ENCODE measurements at places on chromosomes 4 and X.

DNA sequence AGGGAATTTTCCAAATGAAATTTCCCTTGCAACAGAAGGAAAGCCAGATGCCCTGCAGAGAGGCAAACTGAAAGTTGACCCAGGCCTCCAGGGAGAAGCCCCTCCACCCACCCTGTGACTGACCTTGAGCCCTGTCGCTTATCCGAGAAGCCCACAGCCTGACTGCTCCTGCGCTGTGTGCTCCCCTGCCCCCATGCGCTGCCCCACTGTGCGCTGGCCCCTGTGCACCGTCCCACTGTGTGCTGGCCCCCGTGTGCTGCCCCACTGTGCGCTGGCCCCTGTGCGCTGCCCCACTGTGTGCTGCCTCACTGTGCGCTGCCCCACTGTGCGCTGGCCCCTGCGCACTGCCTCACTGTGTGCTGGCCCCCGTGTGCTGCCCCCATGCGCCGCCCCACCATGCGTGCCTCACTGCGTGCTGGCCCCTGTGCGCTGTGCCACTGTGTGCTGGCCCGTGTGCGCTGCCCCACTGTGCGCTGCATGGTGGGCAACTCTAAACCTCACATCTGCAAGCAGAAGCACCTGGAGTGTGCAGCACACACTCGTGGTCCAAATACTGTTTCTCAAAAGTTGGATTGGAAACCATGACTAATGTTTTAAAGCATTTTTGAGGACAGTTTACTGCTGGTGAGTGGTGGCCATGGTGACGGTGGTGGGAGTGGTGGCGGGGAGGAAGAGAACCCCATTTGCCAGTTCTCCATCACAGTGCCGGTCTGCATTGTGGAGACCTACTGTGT lies 8.3 kb upstream of the GRPEL1 start:
- no peaks in the 10 kb centered on the region for H3K27me3 ChIP-seq
- H3K36me3 ChIP-seq, result no peaks in the 10 kb centered on the region
- no peaks in the 10 kb centered on the region for H3K4me1 ChIP-seq
- no peak overlapping the region for H3K4me3 ChIP-seq
- peak; percentile 29 for ATAC-seq

DNA sequence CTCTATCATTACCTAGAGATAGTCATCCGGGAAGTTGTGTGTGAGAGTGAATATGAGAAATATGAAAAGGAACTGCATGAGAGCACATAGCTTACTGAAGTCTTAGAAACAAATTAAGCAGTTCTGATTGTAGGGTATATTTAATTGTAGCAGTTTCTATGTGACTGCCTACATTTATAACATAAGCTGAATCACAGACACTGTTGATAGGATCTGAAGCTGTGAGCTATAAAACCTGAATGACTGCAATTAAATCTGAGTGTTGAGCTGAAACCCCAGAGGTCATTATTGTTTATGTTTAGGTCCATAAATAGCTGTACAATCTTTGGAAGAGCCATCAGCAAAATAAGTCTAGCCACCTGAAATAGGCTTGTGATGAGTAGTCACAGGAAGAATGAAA lies 210.1 kb upstream of the CXCL13 start:
- no peaks in the 10 kb centered on the region for H3K36me3 ChIP-seq
- H3K4me1 ChIP-seq, result no peaks in the 10 kb centered on the region
- H3K27ac ChIP-seq, result no peak overlapping the region
- H3K27me3 ChIP-seq, result peaks cover 13% of the 10 kb centered on the region

- no peaks in the 10 kb centered on the region for H3K36me3 ChIP-seq
- peak within 1 kb of the TSS; percentile 83 for H3K4me3 ChIP-seq
- no peaks in the 10 kb centered on the region for H3K27me3 ChIP-seq
- ATAC-seq, result no peak
- H3K27ac ChIP-seq, result peak within 1 kb of the TSS; percentile 71
Measured at GRCh38 chrX:101659601-101660063, at the start of gene ARMCX2. Gene ARMCX2 (minus strand): TSS chrX:101659850. CDS start chrX:101657588, 2,262 bp downstream.

DNA sequence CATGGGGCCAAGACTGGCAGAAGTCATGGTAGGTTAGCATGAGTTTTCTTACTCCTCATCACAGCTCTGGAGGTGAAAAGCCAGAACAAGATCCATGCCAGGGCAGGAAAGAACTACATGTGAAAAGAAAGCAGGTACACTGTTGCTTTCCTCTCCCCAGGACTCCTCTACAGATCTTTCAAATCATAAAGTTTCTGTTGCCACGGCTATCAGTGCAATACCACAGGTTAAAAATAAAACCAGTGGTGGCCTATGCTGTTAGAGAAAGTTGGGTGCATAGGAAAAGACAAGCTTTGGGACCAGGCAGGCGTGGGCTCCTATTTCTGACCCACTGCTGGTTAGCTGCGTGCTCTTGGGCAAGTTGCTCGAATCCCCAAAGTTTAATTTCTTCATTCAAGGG lies 81.4 kb downstream of the SH3RF1 start:
- no peak overlapping the region for H3K27ac ChIP-seq
- peaks cover 27% of the 10 kb centered on the region for H3K27me3 ChIP-seq
- no peak for ATAC-seq
- H3K4me1 ChIP-seq, result no peaks in the 10 kb centered on the region
- no peak overlapping the region for H3K4me3 ChIP-seq

GRCh38 chr4:144695721-144696120 lies 49.8 kb downstream of the HHIP start:
- no peaks in the 10 kb centered on the region for H3K36me3 ChIP-seq
- ATAC-seq, result no peak
- no peaks in the 10 kb centered on the region for H3K4me1 ChIP-seq
- H3K27me3 ChIP-seq, result no peaks in the 10 kb centered on the region

- H3K4me3 ChIP-seq, result no peak overlapping the region
- no peaks in the 10 kb centered on the region for H3K27me3 ChIP-seq
- H3K4me1 ChIP-seq, result no peaks in the 10 kb centered on the region
Measured at GRCh38 chr4:14046642-14047041, 419.1 kb upstream of the BOD1L1 start.

DNA sequence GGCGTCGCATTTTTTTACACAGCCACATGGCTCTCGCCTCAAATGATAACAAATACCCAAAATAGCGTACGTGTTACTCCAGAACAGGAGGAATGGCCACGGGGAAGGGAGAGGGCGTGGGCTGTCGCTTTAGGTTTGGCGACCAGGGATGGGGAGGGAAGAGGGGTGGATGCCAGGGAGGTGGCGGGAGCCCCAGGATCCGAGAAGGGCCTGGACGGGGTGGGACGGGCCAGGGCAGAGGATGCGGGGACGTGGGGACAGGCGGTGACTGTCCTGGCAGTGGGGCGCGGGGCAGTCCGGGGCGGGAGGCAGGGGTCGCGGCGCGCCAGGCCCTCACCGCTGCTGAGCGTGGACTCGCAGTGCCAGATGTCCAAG lies 631 bp downstream of the TMEM47 start:
- H3K4me3 ChIP-seq, result peak overlapping the region; percentile 33
- H3K27me3 ChIP-seq, result peaks cover 17% of the 10 kb centered on the region
- ATAC-seq, result no peak
- H3K36me3 ChIP-seq, result peaks cover 5% of the 10 kb centered on the region

GRCh38 chr4:10403633-10404445 lies 53.4 kb downstream of the ZNF518B start:
- H3K36me3 ChIP-seq, result no peaks in the 10 kb centered on the region
- H3K4me1 ChIP-seq, result no peaks in the 10 kb centered on the region
- no peak overlapping the region for H3K4me3 ChIP-seq
- peaks cover 3% of the 10 kb centered on the region for H3K27me3 ChIP-seq
- ATAC-seq, result no peak

GRCh38 chr4:48254381-48255071 lies 15.1 kb downstream of the TEC start:
- no peaks in the 10 kb centered on the region for H3K27me3 ChIP-seq
- no peak overlapping the region for H3K27ac ChIP-seq
- ATAC-seq, result no peak
- no peak overlapping the region for H3K4me3 ChIP-seq
- H3K4me1 ChIP-seq, result peaks cover 19% of the 10 kb centered on the region

DNA sequence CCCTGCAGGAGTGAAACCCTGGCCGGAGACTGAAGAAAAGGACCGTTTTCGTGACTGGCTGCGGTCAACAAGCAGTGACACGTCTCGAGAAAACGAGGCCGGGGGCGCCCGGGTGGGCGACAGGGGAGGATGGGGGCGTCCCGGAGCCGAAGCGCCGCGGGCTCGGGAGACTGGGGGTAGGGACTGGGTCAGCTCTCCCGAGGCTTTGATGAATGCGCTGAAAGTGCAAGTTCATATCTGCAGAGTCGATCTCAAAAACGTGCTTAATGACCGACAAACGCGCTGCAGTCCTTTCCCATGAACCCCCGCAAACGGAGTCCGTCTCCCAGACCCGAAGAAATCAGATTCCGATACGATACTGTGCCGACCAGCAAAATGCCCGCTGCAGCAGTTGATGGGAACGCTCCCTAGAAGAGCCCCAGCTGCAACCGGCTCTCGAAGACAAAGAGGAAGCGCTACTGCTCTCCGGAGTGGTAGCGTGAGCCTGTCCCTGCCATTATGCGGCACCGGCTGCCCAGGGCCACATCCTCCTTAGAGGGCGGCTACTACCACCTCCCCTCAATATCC lies 806 bp upstream of the CD99L2 start:
- H3K4me1 ChIP-seq, result peaks cover 5% of the 10 kb centered on the region
- no peaks in the 10 kb centered on the region for H3K36me3 ChIP-seq
- no peak overlapping the region for H3K27ac ChIP-seq
- no peaks in the 10 kb centered on the region for H3K27me3 ChIP-seq
- H3K4me3 ChIP-seq, result peak overlapping the region; percentile 79

DNA sequence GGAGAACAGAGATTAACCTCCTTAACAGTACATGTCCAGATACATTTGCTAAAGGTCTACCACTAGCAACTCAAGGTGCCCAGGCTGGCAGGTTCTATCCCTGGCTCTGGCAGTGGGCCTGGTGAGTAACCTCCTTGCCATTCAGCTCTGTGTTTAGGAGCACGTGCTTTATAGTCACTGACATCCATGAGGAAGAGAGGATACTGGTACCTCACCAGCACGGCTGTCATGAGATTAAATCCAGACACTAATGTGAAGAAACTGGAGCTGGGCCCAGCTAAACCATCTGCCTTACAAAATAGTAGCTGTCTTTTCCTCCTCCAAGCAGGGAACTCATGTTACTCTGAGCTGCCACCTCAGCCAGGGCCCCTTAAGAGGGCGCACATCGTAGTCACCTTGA lies 45.3 kb downstream of the GPRASP3 start:
- H3K4me3 ChIP-seq, result no peak overlapping the region
- H3K27me3 ChIP-seq, result no peaks in the 10 kb centered on the region

DNA sequence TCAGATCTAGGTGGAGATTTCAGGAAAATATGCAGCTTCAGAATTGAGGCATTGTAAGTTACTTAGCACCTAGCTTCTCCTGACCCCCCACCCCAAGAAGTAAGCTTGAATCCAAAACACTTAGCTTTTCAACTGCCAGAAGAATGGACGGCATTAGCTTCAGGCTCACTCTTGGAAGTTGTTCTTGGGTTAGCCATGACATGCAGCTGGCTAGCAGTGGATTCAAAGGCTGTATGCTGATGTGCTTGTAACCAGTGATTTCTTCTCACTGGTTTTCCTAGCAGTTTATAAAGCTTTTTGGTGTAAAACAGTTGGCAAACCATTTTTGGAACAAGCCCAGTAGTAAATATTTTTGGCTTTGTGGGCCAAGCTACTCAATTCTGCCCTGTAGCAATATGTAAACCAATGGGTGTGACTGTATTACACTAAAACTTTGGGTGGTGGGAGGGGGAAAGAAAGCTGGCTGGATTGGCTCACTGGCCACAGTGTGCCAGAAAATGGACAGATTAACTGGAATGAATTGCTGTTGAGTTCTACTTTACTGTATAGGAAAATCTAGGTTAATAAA lies 85.6 kb downstream of the SHROOM2 start:
- peaks cover 22% of the 10 kb centered on the region for H3K27me3 ChIP-seq
- no peak overlapping the region for H3K4me3 ChIP-seq

DNA sequence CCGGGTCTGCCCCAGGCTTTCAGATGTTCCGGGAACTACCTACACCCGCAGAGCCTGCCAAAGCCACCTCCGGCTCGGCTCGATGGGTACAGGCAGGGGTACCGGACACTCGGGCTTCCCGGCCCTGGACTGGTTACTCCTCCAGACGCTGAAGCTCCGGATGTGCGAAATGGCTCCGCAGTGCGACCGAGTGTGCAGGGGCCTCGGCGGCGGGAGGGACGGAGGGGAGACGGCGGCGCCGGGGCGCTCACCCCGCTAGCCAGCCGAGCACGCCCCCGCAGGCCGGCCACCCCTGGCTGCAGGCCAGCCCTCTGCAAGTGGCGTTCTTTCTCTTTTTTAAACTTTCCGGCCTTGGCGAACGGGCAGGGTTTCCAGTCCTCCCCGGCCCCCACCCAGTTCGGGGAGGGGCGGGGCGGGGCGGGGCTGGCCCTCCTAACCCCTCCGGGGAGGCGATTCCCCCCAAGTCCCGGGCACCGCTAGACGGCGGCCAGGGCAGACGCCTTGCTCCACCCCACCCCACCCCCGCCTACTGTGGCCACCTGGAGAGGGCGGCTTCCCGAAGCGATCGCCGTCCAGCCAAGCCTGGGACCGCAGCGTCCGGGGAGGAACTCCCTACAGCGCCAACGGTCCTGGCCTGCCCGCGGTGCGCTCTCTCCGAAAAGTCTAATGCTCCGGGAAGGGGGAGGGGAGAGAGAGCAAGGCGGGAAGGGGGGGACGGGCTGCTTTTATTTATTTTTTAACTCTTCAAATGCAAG lies 7.5 kb downstream of the BCOR start:
- peak overlapping the region; percentile 73 for H3K4me3 ChIP-seq
- peaks cover 49% of the 10 kb centered on the region for H3K36me3 ChIP-seq
- H3K4me1 ChIP-seq, result peaks cover 20% of the 10 kb centered on the region
- H3K27me3 ChIP-seq, result no peaks in the 10 kb centered on the region
- peak; percentile 30 for ATAC-seq

DNA sequence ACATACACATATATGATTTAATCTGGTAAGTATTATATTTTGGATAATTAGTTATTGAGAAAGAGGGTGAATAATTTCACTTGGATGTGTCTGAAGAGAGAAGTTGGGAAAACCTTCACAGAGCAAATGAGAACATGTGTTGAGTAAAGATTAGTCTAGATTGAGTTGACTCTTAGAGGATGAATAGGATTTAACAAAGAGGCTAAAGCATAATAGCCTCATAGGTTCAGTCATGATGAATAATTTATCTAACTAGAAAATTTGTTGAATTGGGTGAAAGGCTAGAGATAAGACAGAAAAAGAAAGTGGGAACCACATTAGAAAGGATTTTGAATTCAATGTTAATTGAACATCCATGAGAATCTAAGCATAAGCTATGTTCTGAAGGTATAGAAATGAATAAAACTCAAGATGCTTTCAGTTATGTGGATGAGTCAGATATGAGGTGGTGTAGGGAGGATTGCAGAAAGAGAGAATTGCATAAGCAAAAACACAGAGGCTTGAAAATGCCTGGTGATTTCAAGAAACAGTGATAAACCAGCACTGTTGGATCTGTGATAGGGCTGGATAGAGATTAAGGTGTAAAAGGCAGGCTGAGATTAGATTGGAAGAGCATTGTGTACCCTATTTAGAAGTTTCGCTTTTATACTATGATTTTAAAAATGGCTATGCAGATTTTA lies 207.6 kb upstream of the NR3C2 start:
- H3K27ac ChIP-seq, result no peak overlapping the region
- H3K4me3 ChIP-seq, result no peak overlapping the region
- no peaks in the 10 kb centered on the region for H3K27me3 ChIP-seq
- H3K4me1 ChIP-seq, result no peaks in the 10 kb centered on the region
- ATAC-seq, result peak; percentile 85
- H3K36me3 ChIP-seq, result no peaks in the 10 kb centered on the region
